T follicular helper cell (primary cell): ENCODE measurements at places on chromosomes 2 and 18.

GRCh38 chr2:239324456-239324855, 76.4 kb downstream of the HDAC4 start:
- DNase-seq: no peak

GRCh38 chr2:201248288-201248844, 12.0 kb upstream of the CASP8 start:
- no peak for DNase-seq

DNA sequence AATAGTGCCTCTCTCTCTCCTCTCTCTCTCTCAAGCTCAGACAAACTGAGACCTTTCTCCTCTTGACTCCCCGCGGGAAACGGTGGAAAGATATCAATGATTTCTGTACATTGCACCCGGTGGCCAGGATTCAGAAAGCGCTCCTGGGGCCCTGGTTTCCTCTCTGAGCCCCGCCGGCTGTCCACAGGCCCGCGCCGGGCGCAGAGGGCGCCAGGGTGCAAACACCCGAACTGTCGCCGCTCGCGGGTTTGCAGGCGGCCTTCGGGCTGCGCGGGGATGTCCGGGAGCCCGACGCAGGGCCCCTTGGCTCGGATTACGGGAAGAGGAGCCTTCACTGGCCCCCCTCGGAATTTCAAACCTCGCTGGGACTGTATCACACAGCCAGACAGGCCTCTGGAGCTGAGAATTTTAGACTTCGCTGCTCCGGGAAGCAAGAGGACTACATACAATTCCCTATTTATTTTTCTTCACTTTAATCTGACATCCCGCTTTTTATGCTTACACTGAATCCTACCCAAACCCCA, 5.2 kb upstream of the EN1 start:
- DNase-seq: no peak

DNA sequence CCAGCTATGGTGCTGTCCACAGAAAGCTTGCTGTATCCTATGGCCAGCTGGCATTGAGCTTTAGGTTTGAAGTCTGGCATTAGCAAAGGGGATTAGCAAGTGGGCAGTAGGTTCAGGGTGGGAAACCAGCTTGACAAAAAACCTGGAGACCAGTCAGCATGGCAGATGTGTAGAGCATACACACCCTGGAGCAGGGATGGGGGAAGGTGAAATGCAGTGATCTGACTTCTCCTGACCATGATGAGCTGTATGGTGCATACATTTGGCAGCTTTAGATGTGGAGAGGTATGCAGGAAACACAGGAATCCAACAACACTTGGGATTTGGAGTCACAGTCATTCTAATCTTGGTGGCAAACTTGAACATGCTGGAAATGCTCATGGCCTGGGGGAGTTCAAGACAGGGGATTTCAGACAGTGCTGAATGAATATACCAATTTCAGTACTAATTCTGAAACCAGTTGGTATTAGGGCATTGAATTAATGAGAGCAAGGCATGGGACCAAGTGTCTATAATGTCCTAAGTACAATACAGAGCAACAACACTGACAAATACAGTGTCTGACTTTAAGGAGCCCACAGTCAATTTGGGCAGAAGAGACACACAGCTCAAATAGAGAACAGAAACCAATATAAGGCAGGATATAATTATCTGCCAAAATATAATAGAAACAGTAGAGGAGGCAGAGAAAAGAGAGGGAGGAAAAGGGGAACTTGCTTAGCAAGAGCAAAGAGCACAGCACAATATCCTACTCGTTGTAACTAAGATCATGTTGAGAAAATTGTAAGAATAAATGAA, 11.8 kb downstream of the ARHGAP15 start:
- no peak for DNase-seq

GRCh38 chr2:240614391-240614790, 10.9 kb upstream of the GPR35 start:
- no peak for DNase-seq

- no peak for DNase-seq
Measured at GRCh38 chr18:48037481-48038271, 107.2 kb upstream of the SMAD2 start.

GRCh38 chr18:68873003-68873402, 75.1 kb downstream of the CCDC102B start:
- no peak for DNase-seq

- no peak for DNase-seq
Measured at GRCh38 chr18:9824474-9824832, 61.3 kb upstream of the TXNDC2 start.

GRCh38 chr18:75160364-75160763, 48.6 kb downstream of the PTGR3 start:
- no peak for DNase-seq

GRCh38 chr18:58341916-58342315, 287.0 kb downstream of the ALPK2 start:
- DNase-seq: no peak

DNA sequence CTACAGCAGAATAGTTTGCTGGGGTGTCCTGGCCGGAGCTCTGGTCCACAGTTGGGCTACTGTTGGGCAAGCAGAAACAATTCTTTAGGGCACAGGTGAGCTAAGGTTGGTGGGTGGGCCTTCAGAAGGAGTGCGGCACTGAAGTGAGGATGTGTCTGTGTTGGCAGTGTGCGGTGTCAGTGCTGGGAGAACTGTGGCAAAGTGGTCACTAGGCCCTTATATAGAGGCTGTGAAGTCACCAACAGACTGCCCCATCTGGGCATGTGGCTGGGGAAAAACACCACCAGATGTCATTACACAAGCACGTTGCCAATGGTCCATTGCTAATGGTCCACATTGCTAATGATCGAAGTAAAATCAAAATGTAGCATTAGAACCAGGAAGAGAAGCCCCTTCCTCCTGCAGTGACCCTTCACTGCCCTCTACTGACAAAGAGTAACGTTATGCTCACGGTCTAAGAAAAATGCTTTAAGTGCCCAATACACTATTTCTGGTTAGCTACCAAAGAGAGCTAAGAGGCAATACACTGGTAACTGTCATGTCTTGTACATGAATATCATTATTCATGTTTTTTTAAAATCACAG, 21.3 kb downstream of the SCN1A start:
- no peak for DNase-seq

DNA sequence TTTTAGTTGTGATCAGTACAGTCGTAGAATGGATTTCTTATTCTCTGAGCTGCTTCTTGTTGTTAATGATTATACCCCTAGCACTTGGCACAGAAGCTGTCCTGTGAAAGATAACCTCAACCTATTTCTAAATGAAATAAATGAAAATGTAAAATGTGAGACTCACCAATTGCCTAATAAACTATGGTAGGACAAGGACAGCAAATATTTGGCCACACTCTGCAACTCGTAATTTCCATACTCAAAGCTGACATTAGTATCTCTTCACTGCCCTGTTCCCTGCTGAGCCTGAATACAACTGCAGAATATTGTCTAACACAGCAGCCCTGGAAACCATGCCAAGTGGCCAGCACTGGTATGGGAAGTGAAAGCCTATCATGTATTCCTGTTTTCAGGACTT, 34.5 kb downstream of the TMEM182 start:
- no peak for DNase-seq

GRCh38 chr18:79939096-79939495, 12.4 kb downstream of the SLC66A2 start:
- no peak for DNase-seq

- no peak for DNase-seq
Measured at GRCh38 chr2:181458871-181459270, 1.7 kb downstream of the ITGA4 start.

GRCh38 chr2:44110444-44110843, 58.2 kb upstream of the PPM1B start:
- no peak for DNase-seq

- DNase-seq: no peak
Measured at GRCh38 chr2:143428700-143429099, 299.5 kb downstream of the ARHGAP15 start.

DNA sequence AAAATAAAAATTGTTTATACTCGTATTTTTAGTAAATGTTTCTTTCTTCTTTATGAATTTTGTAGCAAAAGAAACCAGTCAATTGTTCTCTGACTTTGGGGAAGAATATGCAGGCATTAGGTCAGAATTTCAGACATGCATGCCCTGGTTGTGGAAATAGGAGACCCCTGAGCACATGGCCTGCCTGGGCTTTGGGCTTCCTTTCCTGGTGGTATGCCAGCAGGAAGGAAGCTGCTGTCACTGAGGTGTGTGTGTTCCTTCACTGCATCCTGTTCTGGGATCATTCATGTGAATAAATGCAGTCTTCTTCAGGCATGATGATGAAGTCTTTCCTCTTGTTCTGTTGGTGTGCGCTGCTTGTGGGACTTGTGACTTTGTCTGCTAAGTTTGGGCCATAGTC, 920.2 kb upstream of the VRK2 start:
- no peak for DNase-seq

GRCh38 chr2:70751881-70752280, 16.1 kb downstream of the ADD2 start:
- DNase-seq: no peak

- no peak for DNase-seq
Measured at GRCh38 chr2:119749477-119750012, 10.2 kb upstream of the PTPN4 start.

DNA sequence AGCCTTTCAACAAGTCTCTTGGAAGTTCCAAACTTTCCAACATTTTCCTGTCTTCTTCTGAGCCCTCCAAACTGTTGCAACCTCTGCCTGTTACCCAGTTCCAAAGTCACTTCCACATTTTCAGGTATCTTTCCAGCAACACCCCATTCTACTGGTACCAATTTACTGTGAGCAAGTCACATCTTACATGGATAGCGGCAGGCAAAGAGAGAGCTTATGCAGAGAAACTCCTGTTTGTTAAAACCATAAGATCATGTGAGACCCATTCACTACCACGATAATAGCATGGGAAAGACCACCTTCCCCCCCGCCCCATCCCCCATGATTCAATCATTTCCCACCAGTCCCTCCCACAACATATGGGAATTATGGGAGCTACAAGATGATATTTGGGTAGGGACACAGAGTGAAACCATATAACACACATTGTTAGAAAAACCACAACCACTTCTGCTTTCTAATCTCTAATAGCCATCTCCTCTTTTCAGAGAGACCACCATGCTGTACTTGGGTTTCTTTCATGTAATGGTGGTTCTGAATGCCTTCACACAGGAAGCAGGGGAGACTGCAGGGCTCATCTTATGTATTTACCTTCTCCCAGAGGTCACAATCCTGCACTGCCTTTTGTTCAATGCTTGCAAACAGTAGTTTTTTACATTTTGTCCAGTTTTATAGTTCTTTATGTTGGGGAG, 46.0 kb upstream of the CALCRL start:
- no peak for DNase-seq

DNA sequence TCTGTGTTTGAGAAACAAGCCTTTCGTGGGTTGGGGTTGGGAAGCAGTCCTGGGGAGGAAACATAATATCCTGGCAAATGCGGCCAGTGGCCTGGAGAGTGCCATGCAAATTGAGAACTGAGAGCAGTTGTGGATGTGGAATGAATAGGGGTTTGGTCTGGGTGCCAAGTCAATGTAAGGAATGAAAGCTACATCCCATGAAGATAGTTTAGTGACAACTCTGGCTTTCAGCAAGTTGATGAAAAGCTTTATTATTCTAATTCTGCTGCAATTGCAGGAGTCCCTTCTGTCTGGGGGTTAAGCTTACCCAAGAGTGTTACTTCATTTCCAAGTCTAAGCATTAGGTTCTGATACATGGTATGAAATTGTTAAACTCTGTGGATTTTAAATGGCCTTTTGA, 771.6 kb downstream of the DPP10 start:
- no peak for DNase-seq

- no peak for DNase-seq
Measured at GRCh38 chr2:237895544-237896506, 36.4 kb downstream of the RAMP1 start.
